Effector memory CD4-positive, alpha-beta T cell (primary cell): ENCODE measurements at places on chromosomes 2 and 18.

DNA sequence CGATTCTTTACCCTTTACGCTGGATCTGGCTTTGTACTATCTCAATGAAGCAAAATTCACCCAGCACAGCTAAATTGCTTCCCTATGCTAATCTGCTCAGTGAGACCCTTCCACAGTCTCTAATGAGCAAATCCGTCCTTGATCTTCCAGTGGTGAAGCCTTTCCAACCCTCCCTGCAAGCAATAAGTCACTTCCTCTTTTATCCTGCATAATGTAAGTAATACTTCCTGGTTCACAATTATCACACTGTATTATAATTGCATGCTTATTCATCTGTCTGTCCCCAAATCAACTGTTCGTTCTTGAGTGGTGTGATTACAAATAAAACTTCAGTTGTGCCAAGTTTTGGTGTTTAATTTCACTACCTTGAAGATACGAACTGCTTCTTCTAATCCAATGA, 404.0 kb downstream of the ADCYAP1 start:
- no peaks in the 10 kb centered on the region for H3K27me3 ChIP-seq
- no peak for DNase-seq
- H3K36me3 ChIP-seq = no peaks in the 10 kb centered on the region
- H3K4me3 ChIP-seq = no peak overlapping the region
- no peaks in the 10 kb centered on the region for H3K4me1 ChIP-seq
- H3K27ac ChIP-seq = no peak overlapping the region

GRCh38 chr2:114001937-114002336, 112.0 kb downstream of the ACTR3 start:
- DNase-seq = no peak
- no peaks in the 10 kb centered on the region for H3K36me3 ChIP-seq
- H3K27me3 ChIP-seq = no peaks in the 10 kb centered on the region
- no peak overlapping the region for H3K27ac ChIP-seq
- no peaks in the 10 kb centered on the region for H3K4me1 ChIP-seq

DNA sequence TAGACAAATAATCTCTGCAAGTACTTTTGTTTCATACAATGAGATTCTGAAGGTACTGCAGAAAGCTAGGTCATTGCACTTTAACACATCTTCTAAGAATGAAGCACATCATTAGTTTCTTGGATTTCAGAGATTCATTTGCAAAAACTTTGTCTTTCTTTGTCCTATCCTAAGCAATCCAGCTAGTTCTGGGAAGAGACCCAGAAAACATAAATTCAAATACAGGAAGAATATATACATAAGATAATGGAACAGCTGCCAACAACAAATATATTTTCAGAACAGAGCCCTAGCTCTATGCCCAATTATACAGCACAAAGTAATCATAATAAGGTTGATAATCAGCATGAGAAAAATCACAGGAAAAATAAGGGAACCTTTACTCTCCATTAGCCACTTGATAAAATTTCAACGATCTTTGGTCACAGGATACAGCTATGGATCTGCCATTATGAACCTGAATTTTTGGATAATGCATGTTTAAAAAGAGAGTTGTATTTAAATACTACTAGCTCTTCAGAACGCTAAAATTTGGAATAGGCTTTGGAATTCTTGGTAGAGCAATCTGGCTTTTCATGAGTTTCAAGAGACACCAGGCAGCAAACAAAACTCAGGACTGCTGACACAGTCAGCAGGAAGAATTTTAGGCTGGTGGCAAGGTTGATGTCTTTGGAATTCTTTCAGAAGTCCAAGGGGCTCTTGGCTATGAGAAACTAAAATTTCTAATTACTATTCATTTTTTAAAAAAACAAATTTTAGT, 250.4 kb upstream of the SMIM21 start:
- DNase-seq = no peak
- H3K27ac ChIP-seq = no peak overlapping the region
- no peaks in the 10 kb centered on the region for H3K36me3 ChIP-seq
- no peaks in the 10 kb centered on the region for H3K4me1 ChIP-seq
- H3K4me3 ChIP-seq = no peak overlapping the region
- no peaks in the 10 kb centered on the region for H3K27me3 ChIP-seq

DNA sequence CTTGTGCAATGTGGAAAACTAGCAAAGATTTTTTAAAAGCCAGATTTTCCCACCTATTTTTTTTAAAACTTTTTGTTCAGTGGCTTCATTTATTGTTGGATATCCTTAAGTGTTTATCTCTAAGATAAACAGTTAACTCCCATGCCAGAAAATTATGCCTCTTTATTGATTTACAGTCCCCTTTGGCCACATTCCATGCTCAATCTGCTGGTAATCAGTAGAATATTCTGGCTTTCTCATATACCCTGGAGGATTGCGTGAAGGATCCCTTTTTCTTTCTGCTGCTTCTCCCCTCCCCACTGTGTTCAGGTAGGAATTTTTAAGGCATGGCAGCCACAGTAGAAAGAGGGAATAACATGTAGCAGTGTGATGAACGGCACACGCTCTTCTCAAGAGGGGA, 2.6 kb downstream of the GRHL1 start:
- H3K27ac ChIP-seq = no peak overlapping the region
- H3K4me1 ChIP-seq = no peaks in the 10 kb centered on the region
- peaks cover 9% of the 10 kb centered on the region for H3K27me3 ChIP-seq
- no peak for DNase-seq

GRCh38 chr2:15719566-15720313, 128.1 kb downstream of the DDX1 start:
- H3K27me3 ChIP-seq = no peaks in the 10 kb centered on the region
- no peaks in the 10 kb centered on the region for H3K4me1 ChIP-seq
- no peaks in the 10 kb centered on the region for H3K36me3 ChIP-seq
- no peak overlapping the region for H3K27ac ChIP-seq
- DNase-seq = no peak
- H3K4me3 ChIP-seq = no peak overlapping the region

- no peak for DNase-seq
- no peaks in the 10 kb centered on the region for H3K4me1 ChIP-seq
- H3K36me3 ChIP-seq = no peaks in the 10 kb centered on the region
- no peak overlapping the region for H3K4me3 ChIP-seq
Observed at GRCh38 chr2:121686902-121687301, 37.6 kb upstream of the CLASP1 start.

GRCh38 chr18:22961156-22961555, 28.0 kb downstream of the RBBP8 start:
- H3K4me3 ChIP-seq = no peak overlapping the region
- H3K27me3 ChIP-seq = no peaks in the 10 kb centered on the region
- no peaks in the 10 kb centered on the region for H3K36me3 ChIP-seq

DNA sequence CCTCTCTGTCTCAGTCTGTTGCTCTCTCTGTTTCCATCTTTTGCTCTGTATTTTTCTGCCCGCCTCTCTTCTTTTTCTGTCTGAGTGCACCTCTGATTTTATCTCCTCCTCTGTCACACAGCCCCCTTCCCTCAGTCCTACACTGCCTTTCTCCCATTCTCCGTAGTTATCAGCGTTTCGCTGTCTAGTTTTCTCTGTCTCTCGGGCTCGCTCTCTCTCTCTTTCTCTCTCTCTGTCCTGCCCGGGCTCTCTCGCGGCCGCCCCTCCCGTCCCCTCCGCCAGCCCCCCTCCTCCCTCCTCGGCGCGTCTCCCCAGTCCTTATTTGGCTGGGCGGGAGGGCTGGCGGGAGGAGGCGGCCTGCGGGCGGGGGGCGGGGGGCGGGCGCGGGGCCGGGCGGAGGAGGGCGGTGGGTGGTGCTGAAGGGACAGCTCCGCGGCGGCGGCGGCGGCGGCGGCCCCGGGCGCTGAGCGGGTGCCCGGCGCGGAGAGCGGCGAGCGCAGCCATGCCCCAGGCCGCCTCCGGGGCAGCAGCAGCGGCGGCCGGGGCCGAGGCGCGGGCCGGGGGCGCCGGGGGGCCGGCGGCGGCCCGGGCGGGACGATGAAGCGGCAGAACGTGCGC, at the start of gene KCNK3:
KCNK3 (plus strand) TSS at position 444 of the 618 bp plus-strand sequence; CDS start at position 598, 154 bp downstream.
- no peak for DNase-seq
- no peaks in the 10 kb centered on the region for H3K36me3 ChIP-seq
- H3K27ac ChIP-seq = no peak within 1 kb of the TSS
- H3K4me3 ChIP-seq = no peak within 1 kb of the TSS
- peaks cover 17% of the 10 kb centered on the region for H3K27me3 ChIP-seq

GRCh38 chr2:186130748-186131641, 355.1 kb upstream of the ZC3H15 start:
- no peak overlapping the region for H3K27ac ChIP-seq
- H3K4me3 ChIP-seq = no peak overlapping the region
- no peaks in the 10 kb centered on the region for H3K36me3 ChIP-seq
- DNase-seq = no peak

DNA sequence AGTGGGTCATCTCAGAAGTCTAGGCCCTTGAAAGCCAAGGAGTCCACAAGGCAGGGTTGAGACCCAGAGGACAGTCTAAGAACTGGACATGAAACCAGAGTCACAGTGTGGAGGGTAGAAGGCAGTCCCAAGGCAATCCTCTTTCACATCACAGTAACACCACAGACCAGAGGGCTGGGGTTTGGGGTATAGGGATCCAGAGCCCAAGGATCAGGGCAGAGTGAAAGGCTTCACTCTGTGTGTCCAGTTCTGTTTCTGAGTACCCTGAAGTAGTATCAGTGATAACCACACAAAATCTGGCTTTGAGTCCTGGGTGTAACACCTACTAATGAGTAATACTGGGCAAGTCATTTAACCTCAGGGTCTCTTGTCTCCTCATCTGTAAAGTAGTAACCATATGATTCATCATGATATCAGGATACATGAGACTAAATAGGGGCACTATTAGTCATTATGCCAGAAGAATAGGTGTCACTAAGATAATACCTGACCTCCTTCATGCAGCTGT, 91.0 kb downstream of the ICA1L start:
- H3K27ac ChIP-seq = no peak overlapping the region
- peaks cover 8% of the 10 kb centered on the region for H3K36me3 ChIP-seq
- no peak for DNase-seq
- no peak overlapping the region for H3K4me3 ChIP-seq

DNA sequence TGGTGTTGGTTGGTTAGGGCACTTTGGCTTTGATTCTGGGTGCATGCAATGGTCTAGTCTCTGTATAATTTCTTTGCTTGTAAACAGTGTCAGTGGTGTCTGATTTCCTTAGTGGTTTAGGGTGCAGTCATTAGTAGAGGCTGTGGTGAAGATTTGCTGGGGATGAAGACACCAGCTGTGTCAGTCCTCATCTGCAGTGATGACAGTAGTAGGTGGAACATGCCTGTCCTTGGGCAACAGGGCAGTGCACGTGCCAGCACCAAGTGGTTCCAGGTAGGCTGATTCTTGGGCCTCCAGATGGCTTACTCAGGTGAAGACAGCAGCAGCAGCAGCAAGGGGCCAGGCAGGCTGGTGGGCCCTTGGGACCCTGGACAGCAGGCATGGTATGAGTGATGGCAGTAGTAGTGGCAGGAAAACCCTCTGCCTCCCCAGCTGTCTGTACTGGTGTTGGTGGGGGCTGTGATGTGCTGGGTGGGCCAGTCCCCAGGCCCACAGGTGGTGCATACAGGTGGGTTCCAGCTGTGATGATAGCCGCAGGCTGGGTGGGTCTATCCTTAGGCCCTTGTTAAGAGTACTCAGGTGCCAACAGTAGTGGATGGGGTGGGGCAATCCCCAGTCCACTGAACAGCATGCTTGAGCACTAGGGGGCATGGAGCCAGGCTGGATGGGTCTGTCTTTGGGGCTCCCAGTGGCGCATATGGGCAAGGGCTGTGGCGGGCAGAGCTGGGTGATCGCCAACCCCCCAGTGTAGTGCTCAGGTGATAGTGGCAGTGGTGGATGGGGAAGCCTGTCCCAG, 140.7 kb upstream of the THUMPD2 start:
- no peak for DNase-seq
- H3K4me3 ChIP-seq = no peak overlapping the region
- no peak overlapping the region for H3K27ac ChIP-seq
- no peaks in the 10 kb centered on the region for H3K36me3 ChIP-seq

GRCh38 chr18:61531182-61531581, 198.0 kb downstream of the CDH20 start:
- H3K4me3 ChIP-seq = no peak overlapping the region
- H3K36me3 ChIP-seq = no peaks in the 10 kb centered on the region
- H3K27ac ChIP-seq = no peak overlapping the region
- no peak for DNase-seq

- no peak overlapping the region for H3K27ac ChIP-seq
- H3K4me1 ChIP-seq = no peaks in the 10 kb centered on the region
- H3K36me3 ChIP-seq = no peaks in the 10 kb centered on the region
- no peak for DNase-seq
- H3K27me3 ChIP-seq = no peaks in the 10 kb centered on the region
Observed at GRCh38 chr2:229237270-229237669, 33.8 kb downstream of the PID1 start.

DNA sequence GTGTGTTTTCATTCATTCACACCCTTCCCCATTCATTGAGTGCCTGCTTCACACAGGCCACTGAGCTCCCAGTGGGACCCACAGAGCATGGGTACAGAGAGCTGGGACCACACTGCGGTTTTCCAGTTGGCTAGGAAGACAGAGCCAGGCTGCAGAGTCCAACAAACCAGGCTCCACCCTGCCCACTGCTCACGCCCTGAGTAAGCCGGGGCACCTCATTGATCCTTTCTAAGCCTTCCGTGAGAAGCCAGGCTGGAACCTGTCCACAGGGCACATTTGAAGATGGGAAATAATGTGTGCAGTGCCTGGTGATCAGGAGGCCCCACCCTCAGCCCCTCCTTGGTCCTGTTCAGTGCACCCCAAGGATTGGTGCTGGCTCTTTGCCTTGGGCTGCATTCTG, 13.5 kb downstream of the KCNIP3 start:
- no peak overlapping the region for H3K4me3 ChIP-seq
- H3K36me3 ChIP-seq = no peaks in the 10 kb centered on the region
- no peaks in the 10 kb centered on the region for H3K27me3 ChIP-seq
- no peak for DNase-seq
- H3K27ac ChIP-seq = no peak overlapping the region
- no peaks in the 10 kb centered on the region for H3K4me1 ChIP-seq

DNA sequence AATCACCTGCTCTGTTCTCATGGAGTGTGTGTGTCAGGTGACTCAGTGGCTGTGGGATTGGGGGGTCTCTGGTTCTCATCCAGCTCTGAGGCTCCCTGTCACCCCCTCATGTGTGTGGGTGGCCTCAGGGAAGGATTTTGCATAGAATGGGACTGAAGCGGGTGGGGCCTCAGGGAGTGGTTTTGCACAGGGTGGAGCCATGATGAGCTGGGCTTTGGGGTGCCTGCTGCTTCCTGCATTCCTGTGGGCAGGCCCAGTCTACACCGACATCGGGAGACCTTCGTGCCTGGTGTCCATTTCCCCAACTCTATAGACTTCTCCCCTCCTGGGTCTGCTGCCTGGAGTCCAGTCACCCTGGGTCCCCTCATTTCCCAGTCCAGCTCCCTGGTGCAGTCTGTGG, 59.7 kb downstream of the VAPA start:
- no peaks in the 10 kb centered on the region for H3K36me3 ChIP-seq
- no peaks in the 10 kb centered on the region for H3K4me1 ChIP-seq
- DNase-seq = no peak
- H3K27me3 ChIP-seq = peaks cover 13% of the 10 kb centered on the region
